Pancreas (tissue), 10 donors: ENCODE measurements at places on chromosomes 5 and 9.

DNA sequence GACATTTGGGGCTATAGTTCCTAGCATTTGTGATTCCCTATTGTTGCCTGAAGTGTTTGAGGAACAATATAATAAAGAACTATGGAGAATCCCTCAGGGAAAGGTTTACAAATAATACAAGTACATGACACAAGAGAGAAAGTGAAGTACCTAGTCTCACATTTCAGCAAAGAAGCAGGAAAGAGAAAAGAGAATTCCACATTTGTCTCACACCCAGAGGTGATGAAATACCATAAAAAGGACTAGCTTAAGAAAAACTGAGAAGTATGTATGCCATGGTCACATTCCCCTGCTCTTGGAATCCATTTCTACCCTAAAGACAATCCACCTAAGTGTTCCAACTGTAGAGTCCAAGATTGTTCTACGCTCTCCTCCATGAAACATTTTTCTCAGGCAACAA, 79.0 kb upstream of the TARS1 start:
- H3K36me3 ChIP-seq: no peaks in the 10 kb centered on the region
- no peaks in the 10 kb centered on the region for H3K4me1 ChIP-seq
- no peak overlapping the region for H3K4me3 ChIP-seq
- H3K27me3 ChIP-seq: no peaks in the 10 kb centered on the region

- DNase-seq: peak; percentile 26
- H3K27ac ChIP-seq: no peak overlapping the region
- H3K4me1 ChIP-seq: no peaks in the 10 kb centered on the region
- H3K36me3 ChIP-seq: no peaks in the 10 kb centered on the region
Measured at GRCh38 chr9:76419782-76420380, 25.7 kb upstream of the RFK start.

GRCh38 chr9:104961238-104961637, 33.3 kb upstream of the ABCA1 start:
- no peaks in the 10 kb centered on the region for H3K4me1 ChIP-seq
- no peaks in the 10 kb centered on the region for H3K27me3 ChIP-seq
- H3K27ac ChIP-seq: no peak overlapping the region
- H3K36me3 ChIP-seq: no peaks in the 10 kb centered on the region
- DNase-seq: no peak

DNA sequence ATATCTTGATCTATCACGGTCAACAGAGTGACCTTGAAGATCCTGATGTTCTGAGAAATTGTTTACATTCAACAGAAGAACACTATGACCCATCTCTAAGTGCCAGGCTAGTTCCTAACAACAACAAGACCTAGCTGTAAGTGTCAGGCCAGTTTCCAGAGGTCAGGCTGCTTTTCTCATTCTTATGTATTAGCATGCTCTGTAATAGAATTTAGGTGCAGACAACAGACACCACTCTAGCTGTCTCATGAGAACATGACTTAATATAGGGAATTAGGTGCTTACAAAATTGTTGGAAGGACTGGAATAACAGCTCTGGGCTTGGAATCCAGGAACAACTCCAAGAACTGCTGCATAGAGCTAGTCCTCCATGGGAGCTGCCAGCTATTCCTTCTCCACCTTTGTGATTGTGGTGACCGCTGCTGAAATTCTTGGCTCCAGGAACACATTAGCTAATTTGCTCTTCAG, 138.7 kb downstream of the SNX18 start:
- H3K4me3 ChIP-seq: no peak overlapping the region
- no peak for DNase-seq
- no peaks in the 10 kb centered on the region for H3K27me3 ChIP-seq
- H3K27ac ChIP-seq: no peak overlapping the region

GRCh38 chr9:70677055-70677735, 262.7 kb upstream of the KLF9 start:
- no peak overlapping the region for H3K27ac ChIP-seq
- DNase-seq: no peak
- H3K4me1 ChIP-seq: no peaks in the 10 kb centered on the region
- H3K36me3 ChIP-seq: no peaks in the 10 kb centered on the region

GRCh38 chr9:137676998-137677397, 58.2 kb downstream of the EHMT1 start:
- H3K4me1 ChIP-seq: peaks cover 13% of the 10 kb centered on the region
- no peak overlapping the region for H3K27ac ChIP-seq
- no peaks in the 10 kb centered on the region for H3K36me3 ChIP-seq
- no peak for DNase-seq
- H3K4me3 ChIP-seq: no peak overlapping the region

- no peaks in the 10 kb centered on the region for H3K36me3 ChIP-seq
- no peak for DNase-seq
- H3K4me3 ChIP-seq: no peak overlapping the region
- H3K4me1 ChIP-seq: no peaks in the 10 kb centered on the region
Measured at GRCh38 chr9:81377921-81378320, 311.4 kb downstream of the TLE1 start.

- H3K4me3 ChIP-seq: no peak overlapping the region
- no peaks in the 10 kb centered on the region for H3K36me3 ChIP-seq
- no peak overlapping the region for H3K27ac ChIP-seq
Measured at GRCh38 chr5:76099286-76099702, 16.1 kb downstream of the SV2C start.

GRCh38 chr9:121271368-121272341, 3.7 kb downstream of the GSN start:
- no peak overlapping the region for H3K4me3 ChIP-seq
- no peaks in the 10 kb centered on the region for H3K27me3 ChIP-seq
- peak overlapping the region; percentile 54 for H3K27ac ChIP-seq

- no peaks in the 10 kb centered on the region for H3K36me3 ChIP-seq
- H3K27me3 ChIP-seq: no peaks in the 10 kb centered on the region
- peak within 1 kb of the TSS; percentile 69 for H3K4me3 ChIP-seq
- peaks cover 40% of the 10 kb centered on the region for H3K4me1 ChIP-seq
- H3K27ac ChIP-seq: peak within 1 kb of the TSS; percentile 94
Measured at GRCh38 chr9:136790640-136791515, at the start of gene TMEM141. Gene TMEM141, plus strand, starts transcription at chr9:136791344. Its CDS starts 27 bp downstream, at chr9:136791371.

DNA sequence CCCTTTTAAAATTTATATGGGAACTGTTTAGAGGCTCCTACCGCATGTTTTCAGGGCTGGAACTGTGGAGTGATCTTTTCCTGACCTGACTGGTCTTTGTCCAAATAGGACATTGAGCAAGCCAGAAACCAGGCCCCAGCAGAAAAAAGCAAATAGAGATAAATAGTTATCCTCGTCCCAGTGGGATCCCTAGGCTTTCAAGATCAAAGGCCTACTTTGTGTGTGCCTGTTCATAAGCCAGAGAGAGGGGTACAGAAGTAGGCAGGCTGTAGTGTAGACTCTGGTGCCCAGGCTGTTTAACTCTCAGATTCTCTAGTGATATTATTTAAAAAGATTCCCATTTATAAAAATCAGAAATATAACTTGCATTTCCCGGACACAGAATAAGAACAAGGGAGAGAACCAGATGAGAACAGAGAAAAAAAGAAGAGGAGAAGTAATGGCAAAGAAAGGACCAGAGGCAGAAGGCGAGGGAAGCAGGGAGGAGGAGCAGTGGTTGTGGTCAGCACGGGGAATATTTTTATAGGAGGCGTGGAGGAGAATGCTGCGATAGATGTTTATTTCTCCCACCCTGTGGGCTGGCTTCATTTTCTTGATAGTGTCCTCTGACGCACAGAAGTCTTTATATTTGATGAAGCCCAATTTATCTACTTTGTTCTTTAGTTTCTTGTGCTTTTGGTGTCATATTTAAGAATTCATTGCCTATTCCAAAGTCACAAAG, 101.2 kb downstream of the AOPEP start:
- no peaks in the 10 kb centered on the region for H3K4me1 ChIP-seq
- H3K27me3 ChIP-seq: no peaks in the 10 kb centered on the region
- H3K36me3 ChIP-seq: no peaks in the 10 kb centered on the region
- H3K27ac ChIP-seq: peak overlapping the region; percentile 21

- H3K4me3 ChIP-seq: no peak overlapping the region
- H3K36me3 ChIP-seq: no peaks in the 10 kb centered on the region
- H3K27me3 ChIP-seq: no peaks in the 10 kb centered on the region
- H3K4me1 ChIP-seq: no peaks in the 10 kb centered on the region
Measured at GRCh38 chr5:153555420-153556114, 65.1 kb downstream of the GRIA1 start.

- H3K4me1 ChIP-seq: no peaks in the 10 kb centered on the region
- no peak overlapping the region for H3K27ac ChIP-seq
- no peak for DNase-seq
- H3K36me3 ChIP-seq: no peaks in the 10 kb centered on the region
Measured at GRCh38 chr9:112187404-112187803, 12.3 kb upstream of the SUSD1 start.

DNA sequence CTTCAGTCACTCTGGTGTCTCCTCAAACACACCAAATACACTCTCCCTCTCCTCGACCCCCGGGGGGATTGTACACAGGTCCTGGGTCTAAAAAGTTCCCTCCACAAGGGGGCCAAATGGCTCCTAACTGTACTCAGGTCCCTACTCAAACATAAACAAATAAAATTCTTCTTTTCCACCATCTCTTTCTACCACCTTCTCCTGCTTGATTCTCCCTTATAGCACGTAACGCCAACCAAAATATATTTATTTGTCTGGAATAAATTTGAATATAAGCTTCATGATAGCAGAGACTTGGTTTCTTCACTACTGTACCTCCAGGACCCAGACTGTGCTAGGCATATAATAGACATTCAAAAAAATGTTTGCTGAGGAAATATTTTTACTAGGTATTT, 21.4 kb downstream of the ZNF608 start:
- H3K36me3 ChIP-seq: no peaks in the 10 kb centered on the region
- peaks cover 13% of the 10 kb centered on the region for H3K4me1 ChIP-seq
- no peak for DNase-seq
- no peak overlapping the region for H3K27ac ChIP-seq

- peak; percentile 53 for DNase-seq
- H3K4me1 ChIP-seq: peaks cover 5% of the 10 kb centered on the region
- H3K4me3 ChIP-seq: no peak overlapping the region
- no peaks in the 10 kb centered on the region for H3K27me3 ChIP-seq
Measured at GRCh38 chr5:119435436-119436132, 16.7 kb upstream of the HSD17B4 start.

DNA sequence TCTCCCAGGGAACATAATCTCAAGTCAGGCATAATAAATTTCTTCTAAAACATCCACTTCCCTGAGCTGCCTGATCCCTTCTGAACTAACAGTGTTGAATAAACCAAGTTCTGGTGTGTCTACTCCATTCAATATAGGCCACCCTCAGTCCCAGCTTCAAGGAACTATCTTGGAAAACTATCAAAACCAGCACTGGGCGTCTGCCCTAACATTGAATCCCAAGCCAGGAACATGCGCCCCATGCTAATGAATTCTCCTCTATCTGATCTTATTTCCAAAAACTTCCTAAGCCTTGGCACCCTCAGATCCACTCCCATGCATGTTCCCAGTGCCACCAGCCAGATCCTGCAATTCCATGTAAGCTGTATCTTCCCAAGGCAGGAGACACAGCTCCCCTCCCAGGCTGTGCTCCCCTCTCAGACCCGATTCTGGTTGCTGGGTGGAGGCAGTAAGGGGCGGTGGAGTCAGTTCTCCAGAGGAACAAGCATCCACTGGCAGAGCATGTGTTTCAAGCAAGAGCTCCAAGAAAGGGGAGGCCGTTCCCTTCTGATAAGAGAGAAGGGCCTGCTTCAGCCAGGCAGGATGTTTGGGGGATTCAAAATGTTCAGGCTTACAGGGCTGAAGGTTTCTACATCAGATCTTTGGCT, 13.1 kb upstream of the FOXI1 start:
- H3K27me3 ChIP-seq: no peaks in the 10 kb centered on the region
- H3K36me3 ChIP-seq: no peaks in the 10 kb centered on the region

DNA sequence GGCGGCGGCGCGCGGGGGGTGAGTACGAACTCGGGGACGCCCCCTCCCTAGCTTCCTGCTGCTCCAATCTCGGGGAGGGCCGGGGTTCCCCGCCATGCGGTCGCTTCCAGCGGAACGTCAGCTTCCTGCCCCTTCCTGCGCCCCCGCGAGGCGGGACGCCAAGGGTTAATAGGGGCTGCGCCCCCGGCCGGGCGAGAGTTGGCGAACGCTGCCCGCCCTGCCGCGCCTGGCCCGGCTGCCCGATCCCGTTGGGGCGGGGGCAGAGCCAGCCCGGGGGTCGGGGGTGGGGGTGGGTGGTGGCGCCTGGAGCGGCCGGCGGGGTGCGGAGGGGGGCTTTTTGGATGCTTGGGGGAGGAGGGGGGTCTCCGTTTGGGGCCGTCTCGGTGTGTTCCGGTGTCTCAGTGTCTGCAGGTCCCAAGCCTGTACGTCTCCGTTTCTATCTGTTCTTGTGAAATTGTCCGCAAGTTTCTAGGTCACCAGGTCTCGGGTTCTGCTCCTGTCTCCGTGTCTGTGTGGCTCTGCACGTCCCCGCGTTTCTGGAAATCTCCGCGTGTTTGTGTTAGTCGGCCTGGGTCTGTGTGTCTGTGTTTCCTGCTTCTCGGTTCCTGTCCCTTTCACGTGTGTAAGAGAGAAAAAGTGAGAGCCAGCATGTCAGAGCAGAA, 789 bp downstream of the COL27A1 start:
- peak; percentile 82 for DNase-seq
- H3K4me3 ChIP-seq: peak overlapping the region; percentile 74
- H3K4me1 ChIP-seq: peaks cover 10% of the 10 kb centered on the region
- no peaks in the 10 kb centered on the region for H3K36me3 ChIP-seq
- H3K27me3 ChIP-seq: no peaks in the 10 kb centered on the region

DNA sequence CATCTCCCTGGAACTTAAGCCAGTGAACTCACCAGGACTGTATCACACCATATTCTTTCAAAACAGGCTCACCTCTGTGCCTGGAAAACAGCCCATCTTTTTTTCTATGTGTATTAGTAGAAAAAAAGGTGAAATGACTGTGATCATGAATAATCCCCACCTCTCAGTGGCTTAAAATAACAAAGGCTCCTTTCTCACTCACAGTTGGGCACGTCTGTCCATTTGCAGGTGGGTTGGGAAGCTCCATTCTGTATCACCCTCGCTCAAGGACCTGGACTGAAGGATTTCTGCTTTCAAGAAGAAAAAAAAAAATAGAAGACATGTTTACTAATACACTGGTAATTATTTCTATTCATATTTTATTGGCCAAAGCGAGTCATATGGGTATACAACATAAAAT, 17.3 kb upstream of the FGF1 start:
- DNase-seq: no peak
- H3K27me3 ChIP-seq: no peaks in the 10 kb centered on the region
- no peaks in the 10 kb centered on the region for H3K36me3 ChIP-seq
- H3K4me1 ChIP-seq: no peaks in the 10 kb centered on the region
- no peak overlapping the region for H3K4me3 ChIP-seq

GRCh38 chr9:12920437-12920836, 145.6 kb downstream of the LURAP1L start:
- no peaks in the 10 kb centered on the region for H3K27me3 ChIP-seq
- DNase-seq: no peak
- no peak overlapping the region for H3K27ac ChIP-seq
- H3K4me1 ChIP-seq: no peaks in the 10 kb centered on the region
- H3K4me3 ChIP-seq: no peak overlapping the region

DNA sequence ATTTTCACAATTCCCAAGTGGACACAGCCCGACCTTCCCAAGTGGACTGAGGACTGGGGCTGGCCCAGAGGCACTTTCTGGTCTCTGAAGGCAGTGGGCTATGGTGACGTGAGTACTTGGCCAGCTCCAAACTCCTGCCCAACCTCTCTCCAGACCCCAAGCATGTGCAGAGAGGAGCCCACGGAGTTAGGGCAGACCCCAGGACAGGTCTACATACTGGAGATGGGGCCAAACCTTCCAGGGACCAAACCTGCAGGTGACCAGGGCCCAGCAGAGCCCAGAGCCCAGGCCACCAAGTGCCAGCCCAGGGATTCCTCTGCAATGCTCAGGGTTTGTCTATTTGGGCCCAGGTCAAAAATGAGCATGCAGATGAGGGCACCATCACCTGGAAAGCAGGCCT, 15.3 kb downstream of the BRD3 start:
- peaks cover 34% of the 10 kb centered on the region for H3K36me3 ChIP-seq
- peak; percentile 26 for DNase-seq
- no peak overlapping the region for H3K27ac ChIP-seq
- H3K27me3 ChIP-seq: no peaks in the 10 kb centered on the region
